ENCODE measurements at places on chromosomes 7 and 10. TPM values are rescaled to one million over a fixed set of nuclear protein-coding genes. Genes with fewer than 3 reads are reported as not detected.

STYXL1 gene
- total RNA-seq: 64.4 TPM

GSTO2 gene
- total RNA-seq: 2.7 TPM

PTF1A gene
- not detected for total RNA-seq

ACTL6B gene
- total RNA-seq: not detected

TUBAL3 gene
- 1.0 TPM for total RNA-seq

HABP2 gene
- 109 TPM for total RNA-seq

ABCF2 gene
- total RNA-seq: 35.3 TPM

CPA4 gene
- total RNA-seq: 2.1 TPM

UBN2 gene
- 12.9 TPM for total RNA-seq

CDNF gene
- 7.6 TPM for total RNA-seq

ANKRD2 gene
- total RNA-seq: not detected

STEAP4 gene
- 0.88 TPM for total RNA-seq

BLOC1S2 gene
- total RNA-seq: 44.1 TPM

TNS3 gene
- 64.5 TPM for total RNA-seq

STK32C gene
- total RNA-seq: 7.9 TPM

UCN3 gene
- not detected for total RNA-seq

CRYGN gene
- not detected for total RNA-seq

ANKRD30A gene
- not detected for total RNA-seq

ARHGAP22 gene
- 0.52 TPM for total RNA-seq

GBX1 gene
- total RNA-seq: not detected

PDZD8 gene
- total RNA-seq: 45.6 TPM

CYP3A7 gene
- 803 TPM for total RNA-seq

ZNF467 gene
- 5.9 TPM for total RNA-seq

MMD2 gene
- not detected for total RNA-seq

RAMP3 gene
- not detected for total RNA-seq

SEC61G gene
- total RNA-seq: 1,101 TPM

A1CF gene
- 47.6 TPM for total RNA-seq

CNPY1 gene
- not detected for total RNA-seq

TMEM120A gene
- total RNA-seq: 50.7 TPM

PIK3CG gene
- 0.03 TPM for total RNA-seq

CDC14C gene
- total RNA-seq: 0.23 TPM

CTAGE15 gene
- 2.7 TPM for total RNA-seq

CACUL1 gene
- total RNA-seq: 35.0 TPM

SFTPA1 gene
- total RNA-seq: not detected

CALHM3 gene
- total RNA-seq: not detected

BTBD16 gene
- total RNA-seq: 0.47 TPM

SNCG gene
- 12.1 TPM for total RNA-seq

LMOD2 gene
- total RNA-seq: not detected

SPAM1 gene
- total RNA-seq: 0.28 TPM

UNC5B gene
- 15.5 TPM for total RNA-seq

MGAM2 gene
- 4.1 TPM for total RNA-seq

PDE1C gene
- 3.3 TPM for total RNA-seq

AZGP1 gene
- 52.6 TPM for total RNA-seq

LRIT1 gene
- not detected for total RNA-seq

SPDYE8 gene
- 0.07 TPM for total RNA-seq

OR6B1 gene
- not detected for total RNA-seq

ACBD7 gene
- total RNA-seq: 1.8 TPM

SRPK2 gene
- 46.1 TPM for total RNA-seq

LRRD1 gene
- total RNA-seq: 0.08 TPM

OIT3 gene
- not detected for total RNA-seq

EVX1 gene
- total RNA-seq: 1.1 TPM

ZNF503 gene
- 17.6 TPM for total RNA-seq

WNT8B gene
- total RNA-seq: not detected

CLCN1 gene
- not detected for total RNA-seq

GIMAP2 gene
- 2.4 TPM for total RNA-seq

All from hepatocyte (in vitro differentiated cells).